ENCODE measurements at places on chromosomes 7 and 10. TPM values are rescaled to one million over a fixed set of nuclear protein-coding genes. Genes with fewer than 3 reads are reported as not detected.

Gene MYH16
- total RNA-seq, result not detected

Gene GRID2IP
- total RNA-seq, result not detected

Gene TET1
- total RNA-seq, result 14.3 TPM

Gene PIP
- not detected for total RNA-seq

Gene CYP3A4
- total RNA-seq, result not detected

Gene LOXL4
- total RNA-seq, result 93.3 TPM

Gene VAX1
- not detected for total RNA-seq

Gene ZNF365
- 4.0 TPM for total RNA-seq

Gene CPA4
- total RNA-seq, result 6.8 TPM
